ENCODE measurements at places on chromosomes 12 and 14.

DNA sequence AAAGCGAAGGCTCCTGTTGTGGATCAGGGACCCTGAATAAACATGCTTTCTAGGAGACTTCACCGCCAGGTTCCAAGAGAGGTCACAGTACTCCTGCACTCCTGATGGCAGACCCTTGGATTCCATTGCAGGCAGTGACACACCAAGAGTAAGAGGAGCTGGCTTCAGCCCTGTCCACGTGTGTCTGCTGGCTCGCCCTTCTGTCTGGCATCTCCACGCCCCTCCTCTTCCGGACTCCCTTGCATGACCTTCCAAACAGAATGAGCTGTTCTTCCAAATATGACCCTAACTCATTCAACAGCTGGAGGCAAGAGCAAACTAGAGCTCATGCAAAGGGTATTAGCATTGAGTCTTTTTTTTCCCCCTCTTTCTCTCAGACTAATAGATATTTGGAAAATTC, 233.0 kb upstream of the PLEKHG7 start:
- no peak for DNase-seq

DNA sequence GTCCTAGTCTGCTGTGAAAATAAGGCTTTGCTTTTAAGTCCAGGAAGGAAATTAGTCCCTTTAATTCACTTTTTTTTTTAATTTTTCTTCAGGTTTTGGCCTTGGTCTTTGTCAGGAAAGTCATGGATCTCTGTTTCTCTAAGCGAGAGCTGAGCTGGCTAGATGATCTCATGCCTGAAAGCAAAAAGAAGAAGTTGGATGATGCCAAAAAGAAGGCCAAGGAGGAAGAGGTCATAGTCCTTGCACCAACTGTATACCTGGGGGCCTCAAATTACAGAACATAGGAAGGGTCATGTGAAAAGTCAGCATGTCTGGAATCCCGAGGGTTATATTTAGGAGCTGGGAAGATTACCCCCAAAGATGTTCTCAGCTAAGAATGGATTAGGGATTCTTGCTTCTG, 72.3 kb downstream of the SLC4A8 start:
- no peak for DNase-seq

DNA sequence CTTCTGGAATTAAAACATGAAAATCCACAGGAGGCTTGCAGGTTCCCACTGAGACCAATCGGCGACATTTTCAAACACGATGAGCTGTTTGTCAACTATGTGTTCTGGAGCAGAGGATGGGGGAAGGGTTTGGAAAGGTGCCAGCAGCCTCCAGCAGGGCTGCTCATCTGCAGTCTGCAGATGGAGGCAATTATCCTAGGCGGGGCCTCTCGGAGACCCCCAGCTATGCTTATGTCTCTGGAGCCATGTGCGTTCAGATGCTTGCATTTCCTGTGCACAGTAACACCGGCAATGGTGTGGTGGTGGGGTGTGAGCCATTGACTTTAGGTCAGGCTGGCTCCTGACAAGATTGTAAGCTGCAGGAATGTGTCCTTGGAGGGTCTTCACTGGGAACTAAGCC, 51.7 kb downstream of the RPH3A start:
- DNase-seq = no peak

GRCh38 chr12:75641031-75641780, 129.8 kb upstream of the KRR1 start:
- DNase-seq = peak; percentile 33

- no peak for DNase-seq
Measured at GRCh38 chr14:104794099-104794498, 1.4 kb downstream of the AKT1 start.

GRCh38 chr14:64848239-64848638, 31.5 kb downstream of the SPTB start:
- no peak for DNase-seq

DNA sequence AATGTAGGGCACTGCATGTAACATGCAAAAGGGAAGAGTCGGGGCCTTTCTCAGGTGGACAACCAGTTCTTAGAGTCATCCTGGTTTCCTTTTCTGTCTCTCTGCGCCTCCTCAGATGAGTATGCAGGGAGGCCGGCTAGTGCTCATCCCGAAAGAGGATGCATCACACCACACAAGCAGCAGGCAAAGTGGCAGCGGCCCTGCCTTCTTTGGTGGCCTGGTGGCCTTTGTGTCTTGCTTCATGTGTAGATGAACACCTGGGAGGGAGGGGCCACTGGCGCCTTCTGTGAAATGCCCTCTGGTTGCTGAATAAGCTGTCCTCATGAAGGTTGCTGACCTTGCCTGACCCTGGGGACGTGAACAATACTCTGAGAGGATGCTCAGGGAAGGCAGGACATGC, 18.0 kb downstream of the SLC24A4 start:
- no peak for DNase-seq
